ENCODE measurements at places on chromosomes 3 and 15. TPM values are rescaled to one million over a fixed set of nuclear protein-coding genes. Genes with fewer than 3 reads are reported as not detected.

- no peak for DNase-seq
- H3K27ac ChIP-seq = no peak overlapping the region
- no peaks in the 10 kb centered on the region for H3K27me3 ChIP-seq
- H3K36me3 ChIP-seq = no peaks in the 10 kb centered on the region
Observed at GRCh38 chr3:4163011-4163410, 140.2 kb upstream of the SETMAR start.

Gene PROS1
- 132 TPM for total RNA-seq

Gene ZNF621
- total RNA-seq = 35.1 TPM

DNA sequence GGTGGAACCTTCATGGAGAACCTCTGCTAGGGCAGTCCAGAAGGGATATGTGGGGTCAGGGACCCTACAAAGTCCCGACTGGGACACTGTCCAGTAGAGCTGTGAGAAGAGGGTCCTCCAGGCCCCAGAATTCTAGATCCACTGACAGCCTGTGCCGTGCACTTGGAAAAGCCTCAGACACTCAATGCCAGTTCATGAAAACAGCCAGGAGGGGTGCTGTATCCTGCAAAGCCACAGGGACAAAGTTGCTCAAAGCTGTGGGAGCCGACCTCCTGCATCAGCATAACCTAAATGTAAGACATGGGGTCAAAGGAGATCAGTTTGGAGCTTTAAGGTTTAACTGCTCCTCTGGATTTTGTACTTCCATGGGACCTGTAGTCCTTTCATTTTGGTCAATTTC lies 448.8 kb upstream of the CADM2 start:
- H3K27ac ChIP-seq = no peak overlapping the region
- no peaks in the 10 kb centered on the region for H3K4me1 ChIP-seq
- no peaks in the 10 kb centered on the region for H3K36me3 ChIP-seq
- no peak overlapping the region for H3K4me3 ChIP-seq

DNA sequence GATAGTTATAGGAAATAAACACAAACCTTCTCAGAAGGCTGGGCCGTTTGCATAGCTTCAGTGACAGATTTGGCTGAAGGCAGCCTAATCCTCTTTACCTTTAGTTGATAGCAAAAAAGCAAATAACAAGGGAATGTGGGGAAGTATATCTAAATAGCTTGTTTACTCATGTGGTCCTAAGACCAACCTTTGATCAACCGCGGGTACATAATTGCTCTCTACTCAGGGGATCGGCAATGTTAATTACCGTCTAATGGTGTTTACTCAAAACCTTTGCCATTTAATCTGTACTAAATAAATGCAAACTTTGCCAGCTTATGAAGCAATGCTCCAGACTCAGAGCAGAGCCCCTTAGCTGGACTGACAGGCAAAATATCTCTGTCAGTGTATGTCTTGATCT lies 51.6 kb downstream of the EIF3J start:
- no peaks in the 10 kb centered on the region for H3K4me1 ChIP-seq
- peaks cover 10% of the 10 kb centered on the region for H3K36me3 ChIP-seq
- H3K27ac ChIP-seq = no peak overlapping the region
- no peak for DNase-seq

DNA sequence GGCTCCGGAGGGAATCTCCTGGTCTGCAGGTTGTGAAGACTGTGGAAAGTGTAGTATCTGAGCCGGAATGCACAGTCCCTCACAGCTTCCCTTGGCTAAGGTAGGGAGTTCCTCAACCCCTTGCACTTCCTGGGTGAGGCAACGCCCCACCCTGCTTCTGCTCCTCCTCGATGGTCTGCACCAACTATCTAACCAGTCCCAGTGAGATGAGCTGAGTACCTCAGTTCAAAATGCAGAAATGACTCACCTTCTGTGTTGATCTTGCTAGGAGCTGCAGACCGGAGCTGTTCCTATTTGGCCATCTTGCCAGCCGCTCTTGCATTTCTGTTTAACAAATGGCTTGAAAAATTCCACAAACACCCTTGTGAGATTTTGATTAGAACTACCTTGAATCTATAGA lies 156.1 kb downstream of the STXBP5L start:
- H3K27me3 ChIP-seq = no peaks in the 10 kb centered on the region
- H3K4me1 ChIP-seq = no peaks in the 10 kb centered on the region
- no peaks in the 10 kb centered on the region for H3K36me3 ChIP-seq
- DNase-seq = no peak

Gene KCTD6
- total RNA-seq = 12.8 TPM

DNA sequence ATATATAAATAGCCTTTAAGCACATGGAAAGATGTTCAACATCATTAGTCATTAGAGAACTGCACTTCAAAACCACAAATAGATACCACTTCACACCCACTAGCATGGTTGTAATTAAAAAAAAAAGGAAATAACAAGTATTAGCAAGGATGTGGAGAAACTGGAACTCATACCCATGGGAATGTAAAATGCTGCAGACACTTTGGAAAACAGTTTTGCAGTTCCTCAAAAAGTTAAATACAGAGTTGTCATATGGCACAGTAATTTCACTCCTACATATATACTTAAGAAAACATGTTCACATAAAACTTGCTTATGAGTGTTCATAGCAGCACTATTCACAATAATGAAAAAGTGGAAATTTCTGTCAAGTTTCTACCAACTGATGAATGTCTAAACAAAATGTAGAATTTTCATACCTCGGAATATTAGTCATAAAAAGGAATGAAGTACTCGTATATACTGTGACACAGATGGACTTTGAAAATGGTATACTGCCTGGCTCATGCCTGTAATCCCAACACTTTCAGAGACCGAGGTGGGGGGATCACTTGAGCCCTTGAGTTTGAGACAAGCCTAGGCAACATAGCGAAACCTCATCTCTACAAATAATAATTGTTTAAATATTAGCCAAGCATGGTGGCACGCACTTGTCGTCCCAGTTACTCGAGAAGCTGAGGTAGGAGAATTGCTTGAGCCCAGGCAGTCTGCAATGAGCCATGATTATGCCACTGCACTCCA lies 28.1 kb downstream of the BCL2A1 start:
- no peak overlapping the region for H3K4me3 ChIP-seq
- no peak overlapping the region for H3K27ac ChIP-seq
- no peaks in the 10 kb centered on the region for H3K36me3 ChIP-seq
- no peaks in the 10 kb centered on the region for H3K27me3 ChIP-seq
- no peaks in the 10 kb centered on the region for H3K4me1 ChIP-seq

DNA sequence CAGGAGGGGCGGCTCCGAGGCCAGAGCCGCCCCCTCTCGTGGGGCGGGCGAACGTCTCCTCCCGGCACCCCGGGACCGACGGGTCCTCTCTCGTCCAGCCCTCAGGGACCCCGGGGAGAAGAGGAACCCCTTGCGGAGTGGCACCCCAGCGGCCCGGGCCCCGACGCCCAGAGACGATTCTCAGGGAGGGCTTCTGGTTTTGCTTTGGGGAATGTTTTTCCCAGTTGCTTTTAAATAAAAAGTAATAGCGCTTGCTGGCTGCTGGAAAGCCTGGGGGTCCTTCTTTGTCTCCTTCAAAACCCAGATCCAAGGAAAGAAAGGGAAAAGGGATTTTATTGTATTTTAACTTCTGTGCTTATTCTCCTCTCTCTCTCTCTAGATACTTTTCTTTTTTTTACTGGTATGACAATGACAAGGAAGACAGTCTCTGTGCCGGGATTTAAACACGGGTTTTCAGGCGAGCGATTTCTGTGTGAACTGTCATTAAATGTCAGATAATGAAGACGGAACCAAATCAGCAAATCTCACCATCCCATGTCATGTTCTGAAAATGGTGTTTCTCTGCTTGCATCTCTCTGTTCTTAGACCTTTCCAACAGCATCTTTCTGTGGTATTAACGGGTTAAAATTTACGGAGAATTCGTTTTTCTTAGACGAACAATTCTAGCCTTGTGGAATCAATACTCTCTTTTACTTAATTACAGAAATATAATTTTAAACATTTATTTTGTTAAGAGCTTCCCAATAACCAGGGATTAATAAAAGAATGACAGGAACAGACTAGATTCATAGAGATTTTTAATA lies 530 bp upstream of the PCOLCE2 start:
- H3K4me1 ChIP-seq = no peaks in the 10 kb centered on the region
- H3K4me3 ChIP-seq = peak overlapping the region; percentile 91
- no peaks in the 10 kb centered on the region for H3K36me3 ChIP-seq
- DNase-seq = no peak
- no peaks in the 10 kb centered on the region for H3K27me3 ChIP-seq
- no peak overlapping the region for H3K27ac ChIP-seq

GRCh38 chr3:138854940-138855339 lies 20.2 kb upstream of the PIK3CB start:
- H3K4me3 ChIP-seq = no peak overlapping the region
- no peaks in the 10 kb centered on the region for H3K4me1 ChIP-seq
- no peak overlapping the region for H3K27ac ChIP-seq
- no peak for DNase-seq

DNA sequence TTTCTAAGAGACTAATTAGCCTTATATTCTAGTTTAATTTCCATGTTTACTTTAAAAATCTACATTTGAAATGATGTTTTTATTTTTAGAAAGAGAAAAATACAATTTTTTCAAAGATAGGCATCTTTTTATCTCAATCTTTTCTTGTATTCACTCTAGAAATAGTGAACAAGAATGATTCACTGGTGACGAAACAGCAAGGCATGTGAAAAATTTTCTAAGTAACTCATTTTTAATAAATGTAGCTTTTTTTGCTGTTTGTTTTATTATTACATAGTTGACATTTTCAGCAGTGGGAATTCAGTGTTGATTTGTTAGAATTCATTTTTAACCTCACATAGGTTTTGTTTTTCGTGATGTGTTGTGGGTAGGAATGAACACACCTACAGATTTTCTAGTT lies 1226.4 kb downstream of the NSUN3 start:
- no peak overlapping the region for H3K4me3 ChIP-seq
- no peaks in the 10 kb centered on the region for H3K27me3 ChIP-seq
- H3K36me3 ChIP-seq = no peaks in the 10 kb centered on the region
- H3K27ac ChIP-seq = no peak overlapping the region

DNA sequence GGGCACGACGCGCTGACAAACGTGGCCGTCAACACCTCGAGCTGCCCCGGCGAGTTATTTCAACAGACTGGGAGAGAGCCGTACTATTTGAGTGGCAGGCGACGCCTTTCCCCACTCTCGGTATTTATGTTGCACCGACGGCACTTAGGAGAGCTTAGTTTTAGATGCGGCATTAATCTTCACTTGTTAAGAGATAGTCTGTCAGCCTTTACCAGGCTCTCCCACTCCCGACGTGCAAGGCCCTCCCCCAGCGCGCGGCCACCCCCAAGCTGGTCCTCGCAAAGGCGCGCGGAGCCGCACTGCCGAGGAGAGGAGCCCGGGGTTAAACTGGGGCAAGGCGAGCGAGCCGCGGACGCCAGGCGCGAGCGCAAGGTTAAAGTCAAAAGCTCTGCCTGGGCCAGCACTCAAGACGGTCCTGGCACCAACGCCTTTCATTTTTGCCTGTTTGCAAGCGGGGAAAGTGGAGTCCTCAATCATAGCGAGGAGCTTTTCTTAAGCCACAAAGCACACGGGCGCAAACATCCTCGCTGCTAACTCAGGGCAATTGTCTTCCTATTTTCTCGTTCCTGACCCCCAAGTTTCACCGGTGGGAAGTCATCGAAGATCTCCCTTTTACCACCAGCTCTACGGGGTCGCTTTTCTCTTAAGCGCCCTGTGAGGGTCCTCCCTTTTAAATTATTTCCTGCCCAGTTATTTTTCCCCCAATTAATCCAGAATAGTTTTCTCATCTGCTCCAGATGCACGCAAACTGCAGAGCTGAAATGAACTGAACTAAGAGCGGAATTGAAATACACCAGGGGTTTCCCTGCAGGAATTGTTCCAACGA lies 86.6 kb downstream of the NR2F2 start:
- H3K27me3 ChIP-seq = peaks cover 2% of the 10 kb centered on the region

- peak within 1 kb of the TSS; percentile 93 for H3K4me3 ChIP-seq
- H3K27ac ChIP-seq = peak within 1 kb of the TSS; percentile 97
- H3K4me1 ChIP-seq = no peaks in the 10 kb centered on the region
- no peaks in the 10 kb centered on the region for H3K36me3 ChIP-seq
Observed at GRCh38 chr15:91853511-91853947, at the start of gene SLCO3A1. Gene SLCO3A1 (plus strand): TSS chr15:91853708.

Gene GATA2
- 39.5 TPM for total RNA-seq

- no peak for DNase-seq
- no peak overlapping the region for H3K4me3 ChIP-seq
- H3K27ac ChIP-seq = no peak overlapping the region
- H3K36me3 ChIP-seq = peaks cover 3% of the 10 kb centered on the region
Observed at GRCh38 chr3:113213896-113214587, 2.7 kb downstream of the BOC start.

- H3K36me3 ChIP-seq = no peaks in the 10 kb centered on the region
- no peak overlapping the region for H3K4me3 ChIP-seq
- H3K27me3 ChIP-seq = no peaks in the 10 kb centered on the region
- peaks cover 3% of the 10 kb centered on the region for H3K4me1 ChIP-seq
- no peak overlapping the region for H3K27ac ChIP-seq
Observed at GRCh38 chr3:72177075-72178050, 392.4 kb upstream of the PROK2 start.

DNA sequence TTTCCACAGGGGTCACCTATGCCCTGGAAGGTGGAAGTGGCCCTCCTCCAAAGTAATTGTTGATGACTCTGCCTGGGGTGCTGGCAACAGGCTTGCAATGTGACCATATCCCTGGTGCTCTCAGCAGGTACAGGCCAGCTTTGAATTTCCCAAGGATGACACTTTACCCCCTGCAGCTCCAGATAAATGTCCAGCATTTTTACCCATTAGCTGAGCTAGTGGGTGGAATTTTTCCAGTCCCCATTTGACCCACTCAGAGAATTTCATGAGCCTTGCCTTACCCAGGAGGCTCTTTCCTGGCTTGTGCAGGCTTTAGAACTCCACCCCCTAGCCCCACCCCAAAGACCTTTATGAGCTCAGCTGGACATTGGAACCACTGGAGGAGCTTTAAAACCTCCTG lies 77.6 kb downstream of the ST8SIA2 start:
- H3K27ac ChIP-seq = no peak overlapping the region
- no peaks in the 10 kb centered on the region for H3K36me3 ChIP-seq
- H3K27me3 ChIP-seq = no peaks in the 10 kb centered on the region

Gene PAQR5
- 0.71 TPM for total RNA-seq

Data from aorta (tissue), 5 donors.